Natural killer cell treated with Interleukin-12 subunit alpha and Interleukin-12 subunit beta and Interleukin-15 and Interleukin-18, amount 100 ng/mL, for 72 hours (primary cell): ENCODE measurements at places on chromosomes 5 and 9. TPM values are rescaled to one million over a fixed set of nuclear protein-coding genes. Genes with fewer than 3 reads are reported as not detected.

AGXT2 gene
- total RNA-seq: not detected

CARTPT gene
- total RNA-seq: not detected

IL31RA gene
- total RNA-seq: 2.3 TPM

- no peak for DNase-seq
These were observed 780 bp downstream of the CDC37L1 start for GRCh38 chr9:4680173-4680525.

GRCh38 chr5:133473291-133473690 lies 139.1 kb downstream of the FSTL4 start:
- DNase-seq: no peak

DNA sequence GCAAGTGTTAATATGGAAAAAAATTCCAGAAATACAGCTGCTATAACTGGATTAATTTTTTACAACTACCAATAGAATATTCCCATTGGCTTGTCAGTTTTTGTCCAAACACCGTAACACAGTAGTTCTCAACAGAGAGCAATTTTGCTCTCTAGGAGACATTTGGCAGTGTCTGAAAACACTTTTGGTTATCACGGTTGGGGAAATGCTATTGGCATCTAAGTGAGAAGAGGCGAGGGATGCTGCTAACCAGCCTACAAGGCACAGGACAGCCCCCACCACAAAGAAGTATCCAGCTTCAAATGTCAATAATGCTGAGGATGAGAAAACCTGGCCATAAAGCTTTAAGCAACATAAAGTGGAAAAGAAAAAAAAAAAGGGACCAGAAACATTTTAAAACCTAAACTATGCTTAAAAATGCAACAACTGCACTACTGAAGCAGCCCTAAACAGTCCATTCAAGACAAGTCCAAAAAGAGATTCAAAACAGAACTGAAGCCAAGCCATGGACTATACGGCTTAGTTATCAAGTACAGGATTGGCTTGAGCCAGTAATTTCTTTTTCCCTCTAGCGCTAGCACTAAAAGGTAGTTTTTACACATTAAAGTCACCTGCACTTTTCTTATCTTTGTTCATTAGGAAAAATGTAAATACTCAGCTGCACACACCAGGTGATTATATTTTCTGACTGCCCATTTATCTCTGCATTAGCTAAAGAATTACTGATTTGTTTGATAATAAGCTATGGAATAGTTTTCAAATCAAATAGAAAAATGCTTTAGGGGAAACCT lies 83.9 kb downstream of the NR3C1 start:
- DNase-seq: no peak

GRCh38 chr5:10441992-10442435 lies 335 bp downstream of the ROPN1L start:
- DNase-seq: peak; percentile 63
